ENCODE measurements at places on chromosomes 1 and 21.

- DNase-seq = no peak
These were observed 14.2 kb downstream of the COL6A1 start for GRCh38 chr21:45995686-45996179.

DNA sequence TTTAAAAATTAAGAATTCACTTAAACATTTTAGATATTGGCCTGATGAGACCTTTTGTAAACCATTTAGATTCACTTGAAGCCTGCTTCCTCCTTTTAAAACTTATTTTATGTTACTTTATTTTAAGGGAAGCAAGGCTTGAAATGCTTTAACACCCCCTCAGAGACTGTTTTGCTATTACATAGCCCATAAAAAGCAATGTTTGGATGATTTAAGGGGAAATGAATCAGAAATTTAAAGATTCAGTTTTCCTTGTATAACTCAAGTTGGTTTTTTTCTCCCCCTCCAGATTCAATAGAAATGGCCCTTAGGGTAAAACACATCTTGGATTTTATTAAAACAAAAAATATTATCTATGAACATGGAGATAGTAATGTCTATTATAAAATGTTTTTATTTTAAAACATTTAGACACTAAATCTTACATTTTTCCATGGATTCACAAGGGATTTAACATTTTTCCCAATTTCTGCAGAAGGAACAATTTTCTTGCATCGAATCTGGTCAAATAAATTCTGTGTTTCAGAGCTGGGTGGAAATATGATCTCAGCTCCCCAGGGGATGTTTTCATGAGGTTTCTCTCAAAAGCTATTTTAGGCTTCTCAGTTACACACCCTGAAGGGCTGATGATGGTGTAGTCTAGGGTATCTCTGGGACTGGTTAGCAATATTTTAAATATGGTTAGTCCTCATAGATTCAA is 69.3 kb upstream of the WARS2 start:
- no peak for DNase-seq

DNA sequence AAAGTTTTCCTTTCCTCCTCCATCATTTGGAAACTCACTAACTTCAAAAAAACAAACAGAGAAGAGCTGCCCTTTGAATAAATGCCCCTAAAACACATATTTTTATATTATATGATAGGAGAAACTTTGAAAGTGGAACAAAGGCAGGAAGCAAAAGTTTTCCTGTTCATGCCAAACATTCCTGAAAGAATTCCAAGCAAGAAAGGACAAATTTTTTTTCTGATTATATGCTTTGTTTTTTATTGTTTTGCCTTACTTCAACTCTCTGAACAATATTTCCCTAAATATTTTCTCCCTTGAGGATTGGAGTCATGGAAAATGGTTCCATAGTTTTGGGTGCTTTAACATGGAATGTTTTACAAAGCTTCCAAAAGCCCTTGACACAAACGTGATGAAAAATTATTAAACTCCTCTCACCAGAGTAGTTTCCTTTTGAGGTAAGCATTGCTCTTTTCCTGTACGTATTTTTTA is 638.5 kb upstream of the CAMK1G start:
- DNase-seq = no peak

DNA sequence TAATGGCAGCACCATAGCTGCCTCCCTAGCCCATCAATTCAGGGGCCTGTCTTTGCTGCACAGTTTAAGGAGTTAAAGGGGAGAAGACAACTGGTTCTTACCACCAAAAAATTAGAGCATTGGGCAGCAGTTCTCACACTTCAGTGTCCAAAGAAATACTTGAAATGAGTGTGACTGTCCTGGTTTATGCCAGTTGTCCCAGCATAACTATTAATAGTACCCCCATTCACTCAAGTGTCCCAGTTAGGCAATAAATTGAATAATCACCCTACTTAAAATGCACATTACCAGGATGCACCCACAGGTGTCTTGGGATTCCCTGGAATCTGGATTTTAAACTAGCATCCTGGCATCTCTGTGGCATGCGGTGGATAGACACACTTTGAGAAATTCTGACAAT is 51.1 kb downstream of the FAM163A start:
- DNase-seq = no peak

DNA sequence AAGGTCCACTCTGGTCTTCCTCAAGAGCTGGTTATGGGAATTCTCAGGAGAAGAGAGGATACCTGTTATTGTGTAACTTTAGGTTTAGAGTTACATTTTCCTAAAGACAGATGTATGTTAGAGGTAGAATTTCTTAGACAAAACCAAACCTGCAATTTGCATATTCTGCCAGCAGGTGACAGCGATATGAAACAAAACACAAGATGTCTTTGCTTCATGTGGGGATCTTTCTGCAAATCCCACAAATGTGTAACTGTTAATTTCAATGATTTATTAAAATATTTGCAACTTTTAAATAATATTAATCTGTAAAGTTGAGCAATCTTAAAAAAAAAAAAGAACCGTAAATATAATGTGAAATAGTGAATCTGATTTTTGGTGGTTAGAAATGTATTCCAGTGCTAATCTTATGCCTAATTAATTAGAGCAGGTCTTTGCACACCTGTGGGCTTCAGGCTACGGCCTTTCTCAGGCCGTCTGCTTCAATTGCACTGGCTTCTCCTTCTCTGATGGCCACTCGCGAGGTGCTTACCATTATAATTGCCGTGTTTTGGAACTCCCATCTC is 33.4 kb downstream of the FAM78B start:
- DNase-seq = no peak
